Activated naive CD4-positive, alpha-beta T cell treated with anti-CD3 and anti-CD28 coated beads, Interleukin-2, amount 50 U/mL, for 16 hours (primary cell): ENCODE measurements at places on chromosomes 4 and X.
A peak's percentile ranks its signal among the peaks of the same experiment; 100 is the strongest.

- DNase-seq: no peak
These were observed 294.9 kb upstream of the PRPS2 start for GRCh38 chrX:12496343-12496742.

- DNase-seq: no peak
These were observed 269.8 kb upstream of the ARX start for GRCh38 chrX:25285598-25285997.

DNA sequence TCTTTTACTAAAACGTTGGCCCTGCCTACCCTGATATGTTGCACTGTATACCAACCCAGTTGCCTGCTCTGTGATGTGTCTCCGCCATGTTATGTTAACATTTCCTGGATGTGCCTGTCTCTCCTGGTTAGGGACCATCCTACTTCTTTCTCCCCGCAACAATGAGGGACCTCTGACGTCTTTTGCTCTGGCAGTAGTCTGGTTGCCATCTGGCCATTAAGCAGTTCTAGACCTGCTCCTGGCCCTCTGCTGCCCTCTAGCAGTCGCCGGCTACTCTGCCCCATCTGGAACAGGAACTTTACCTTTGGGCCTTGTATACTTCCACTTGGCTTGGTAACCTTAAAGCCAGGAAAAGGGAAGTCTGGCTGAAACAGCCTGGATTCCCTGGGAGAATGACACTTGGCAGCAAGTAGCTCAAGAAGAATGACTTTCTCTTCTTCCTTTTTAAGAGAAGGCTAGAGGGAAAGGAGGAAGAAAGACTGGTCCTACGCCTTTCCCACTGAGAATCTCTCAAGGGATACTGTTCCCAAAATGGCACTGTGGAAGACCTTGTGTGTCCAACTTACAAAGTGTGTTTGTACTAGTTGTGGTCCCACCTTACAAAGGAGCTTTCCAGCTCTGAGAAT is 63.5 kb downstream of the GPC3 start:
- DNase-seq: peak; percentile 27

DNA sequence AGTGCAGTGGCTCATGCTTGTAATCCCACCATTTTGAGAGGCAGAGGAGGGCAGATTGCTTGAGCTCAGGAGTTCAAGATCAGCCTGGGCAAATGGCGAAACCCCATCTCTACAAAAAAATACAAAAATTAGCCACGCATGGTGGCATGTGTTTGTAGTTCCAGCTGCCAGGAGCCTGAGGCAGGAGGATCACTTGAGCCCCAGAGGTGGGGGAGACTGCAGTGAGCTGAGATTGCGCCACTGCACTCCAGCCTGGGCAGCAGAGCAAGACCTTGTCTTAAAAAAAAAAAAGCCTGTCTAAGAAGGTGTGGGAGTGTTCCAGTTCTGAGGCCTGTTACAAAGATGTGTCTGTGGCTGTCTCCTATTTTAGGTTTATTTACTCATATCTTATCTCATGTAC is 38.0 kb downstream of the PI4K2B start:
- no peak for DNase-seq

GRCh38 chr4:121764702-121765367 is at the start of gene SMIM43:
SMIM43 (minus strand) TSS chr4:121765164; CDS start chr4:121765105, 59 bp downstream.
- peak; percentile 12 for DNase-seq

GRCh38 chr4:96175871-96176270 is 336.0 kb downstream of the PDHA2 start:
- DNase-seq: no peak

GRCh38 chr4:98945297-98945850 is 16.4 kb upstream of the EIF4E start:
- no peak for DNase-seq

- DNase-seq: no peak
These were observed 263.2 kb downstream of the IL15 start for GRCh38 chr4:141899541-141899940.

- no peak for DNase-seq
These were observed 18.9 kb upstream of the SEPTIN11 start for GRCh38 chr4:76930685-76931084.

DNA sequence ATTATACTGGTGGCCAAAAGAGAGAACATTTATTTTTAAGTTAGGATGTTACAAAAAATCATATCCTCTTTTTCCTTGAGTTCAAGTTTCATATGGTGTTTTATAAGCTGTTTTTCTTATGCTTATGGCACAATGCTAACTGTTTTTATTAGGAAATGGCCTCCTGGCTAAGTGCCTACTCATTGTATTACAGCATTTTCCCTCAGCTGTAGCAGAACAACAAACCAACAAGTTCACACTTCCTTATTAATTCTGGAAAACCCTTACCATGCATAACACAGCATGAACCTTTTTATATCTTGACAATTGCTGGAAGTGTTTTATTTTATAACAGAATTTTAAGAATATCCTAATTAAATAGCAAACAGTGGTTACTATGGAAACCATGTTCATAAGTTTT is 165.8 kb downstream of the GASK1B start:
- no peak for DNase-seq

DNA sequence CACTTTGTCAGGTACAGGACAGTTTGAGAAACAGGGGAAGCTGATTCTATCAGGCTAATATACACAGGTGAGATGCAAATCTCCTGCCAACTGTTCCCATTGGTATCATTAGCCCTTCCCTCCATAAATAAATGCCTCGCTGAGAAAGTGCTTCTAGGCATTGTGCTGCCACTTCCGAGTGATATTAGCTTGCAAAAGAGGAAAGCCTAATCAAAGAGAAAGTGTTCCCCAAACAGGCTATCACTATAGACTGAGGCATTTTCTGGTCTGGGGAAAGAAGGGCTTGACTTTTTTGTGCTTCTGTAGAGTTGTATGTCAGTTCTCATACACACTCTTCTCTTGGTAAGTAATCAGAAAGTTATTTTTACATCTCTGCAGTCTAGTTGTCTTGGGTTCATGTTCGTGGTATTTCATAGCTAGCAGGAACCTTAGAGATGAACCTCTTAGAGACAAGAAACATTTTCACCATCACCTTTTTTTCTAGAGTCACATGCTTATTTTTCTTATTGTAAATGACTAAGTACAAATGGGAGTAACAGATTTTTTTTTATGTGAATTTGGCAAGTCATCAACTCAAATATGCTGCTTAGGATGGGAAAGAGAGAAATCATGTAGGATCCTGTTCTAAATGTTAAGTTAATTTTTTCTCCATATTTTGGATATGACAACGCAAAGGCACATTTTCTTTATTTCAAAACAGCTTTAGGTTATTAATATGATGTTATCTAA is 1009.8 kb downstream of the ADGRL3 start:
- DNase-seq: no peak

- DNase-seq: no peak
These were observed 119.8 kb downstream of the DRD5 start for GRCh38 chr4:9901257-9901656.

DNA sequence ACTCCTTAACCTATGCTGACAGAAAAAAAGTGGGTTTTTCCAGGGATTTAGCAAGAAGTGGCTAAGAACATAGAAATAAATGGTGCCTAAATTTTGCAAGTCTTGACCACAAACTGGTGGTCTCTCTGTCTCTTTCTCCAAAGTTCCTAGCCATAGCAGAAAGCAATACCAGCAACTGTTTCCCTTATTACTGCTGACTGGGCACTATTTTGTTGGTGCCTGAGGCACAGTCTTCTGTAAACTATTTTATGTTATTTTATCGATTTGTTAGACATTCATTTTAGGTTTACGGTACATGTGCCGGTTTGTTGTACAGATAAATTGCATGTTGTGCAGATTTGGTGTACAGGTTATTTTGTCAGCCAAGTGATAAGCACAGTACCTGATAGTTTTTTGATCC is 234.6 kb upstream of the TECRL start:
- no peak for DNase-seq

DNA sequence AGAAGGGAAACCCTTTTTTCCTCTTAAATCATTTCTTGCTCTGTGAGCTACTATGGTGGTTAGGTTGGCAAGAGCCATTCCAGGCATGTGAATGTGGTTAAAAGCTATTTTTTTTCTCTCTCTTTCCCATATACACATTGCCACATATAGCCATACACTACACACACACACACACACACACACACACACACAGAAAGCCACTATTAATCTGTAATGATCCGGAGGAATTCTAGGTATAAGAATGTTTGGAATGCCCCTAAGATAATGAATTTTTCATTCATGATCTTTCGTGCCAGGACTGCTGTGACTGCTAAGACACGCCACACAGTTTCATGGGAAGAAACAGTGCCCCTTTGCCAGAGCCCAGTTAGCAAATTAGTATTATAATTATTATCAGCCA is 21.8 kb upstream of the TLL1 start:
- no peak for DNase-seq
